ENCODE measurements at places on chromosomes 2 and 18.

DNA sequence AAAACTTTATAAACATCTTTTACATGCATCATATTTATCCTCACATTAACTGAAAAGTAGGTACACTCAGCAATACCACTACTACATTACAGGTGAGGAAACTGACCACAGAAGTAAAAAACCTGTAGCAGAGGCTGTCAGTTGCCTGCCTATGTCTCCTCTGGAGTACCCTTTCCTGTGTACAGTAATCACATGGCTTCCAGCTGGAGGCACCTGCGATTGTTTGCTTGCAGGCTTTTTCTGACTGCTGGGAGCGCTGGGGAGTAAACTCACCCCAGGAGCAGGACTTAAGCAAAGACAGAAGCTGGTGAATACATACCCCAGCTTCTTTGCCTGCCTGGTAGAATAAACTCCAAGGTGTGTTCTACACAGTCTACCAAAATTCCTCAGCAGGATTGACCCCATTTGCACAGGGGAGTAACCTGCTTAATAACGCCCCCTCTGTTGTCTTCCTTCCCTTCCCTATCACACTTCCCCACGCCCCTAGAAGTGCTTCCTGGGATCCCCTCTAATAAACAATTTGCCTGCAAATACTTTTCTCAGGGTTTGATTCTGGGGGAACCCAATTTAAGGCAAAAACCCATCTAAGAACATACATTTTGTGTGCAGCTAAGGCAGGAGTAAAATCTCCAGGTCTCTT, 138.9 kb downstream of the PTH2R start:
- no peak for DNase-seq

DNA sequence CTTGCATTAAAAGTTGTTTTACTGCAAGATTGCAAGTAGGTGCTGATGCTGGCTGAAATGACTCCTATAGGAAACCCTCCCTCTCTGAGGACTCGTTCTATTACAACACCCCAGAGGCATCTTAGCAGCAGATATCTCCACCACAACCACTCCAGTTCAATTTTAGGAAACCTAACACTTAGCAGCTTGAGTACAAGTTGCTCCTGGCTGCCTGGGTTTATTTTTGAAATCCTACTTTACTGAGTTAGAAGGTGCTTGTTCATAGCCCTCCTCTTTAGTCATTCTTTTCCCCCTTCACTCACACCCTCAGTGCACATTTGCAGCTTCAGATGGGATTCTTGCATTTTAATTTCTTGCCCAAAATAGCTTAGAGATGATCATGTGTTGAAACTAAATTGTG, 111.5 kb downstream of the MTCL1 start:
- DNase-seq: no peak

DNA sequence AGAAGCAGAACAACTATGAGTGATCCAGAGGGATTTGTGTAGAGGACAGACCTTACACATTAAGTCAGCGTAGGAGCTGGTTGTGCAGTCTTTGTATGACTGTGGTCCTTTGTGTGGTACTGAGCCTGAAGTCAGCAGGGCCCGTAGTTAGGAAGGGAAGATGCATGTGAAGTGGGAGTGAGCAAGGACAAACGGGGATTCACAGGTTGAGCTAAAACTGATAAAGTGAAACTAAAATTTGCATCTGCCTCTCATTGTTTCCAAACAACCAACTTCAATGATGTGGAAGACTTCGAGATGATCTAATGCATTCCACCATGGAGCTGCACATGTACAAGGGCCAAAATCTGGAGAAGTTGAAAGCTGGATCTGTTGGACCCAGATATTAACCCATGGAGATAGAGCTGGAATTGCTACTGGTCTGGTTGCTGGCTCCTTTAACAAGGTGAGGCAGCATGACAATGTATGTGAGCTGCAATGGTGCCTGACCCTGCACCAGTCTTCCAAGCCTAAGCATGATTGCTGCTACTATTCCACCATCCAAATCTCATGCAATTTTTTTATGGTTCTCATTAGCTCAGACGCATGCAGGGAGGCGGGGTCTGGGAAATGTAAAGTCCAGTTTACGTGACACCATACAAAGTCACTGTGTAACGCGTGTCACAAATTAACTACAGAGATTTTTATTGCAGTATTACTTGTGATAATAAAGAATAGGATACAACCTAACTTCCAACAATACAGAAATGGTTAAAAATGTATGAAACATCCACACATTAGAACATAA, 12.1 kb upstream of the CYBRD1 start:
- no peak for DNase-seq

DNA sequence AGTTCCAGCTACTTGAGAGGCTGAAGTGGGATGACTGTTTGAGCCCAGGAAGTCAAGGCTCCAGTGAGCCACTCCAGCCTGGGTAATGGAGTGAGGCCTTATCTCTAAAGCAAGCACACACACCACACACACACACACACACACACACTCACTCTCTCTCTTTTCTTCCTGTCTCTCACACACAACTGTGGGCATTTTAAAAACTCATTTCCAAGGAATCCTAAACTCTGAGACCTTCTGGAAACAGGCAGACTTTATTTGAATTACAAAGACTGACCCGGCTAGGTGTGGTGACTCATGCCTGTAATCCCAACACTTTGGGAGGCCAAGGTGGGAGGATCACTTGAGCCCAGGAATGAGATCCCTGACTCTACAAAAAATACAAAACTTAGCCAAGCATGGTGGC, 21.3 kb downstream of the WDSUB1 start:
- no peak for DNase-seq

DNA sequence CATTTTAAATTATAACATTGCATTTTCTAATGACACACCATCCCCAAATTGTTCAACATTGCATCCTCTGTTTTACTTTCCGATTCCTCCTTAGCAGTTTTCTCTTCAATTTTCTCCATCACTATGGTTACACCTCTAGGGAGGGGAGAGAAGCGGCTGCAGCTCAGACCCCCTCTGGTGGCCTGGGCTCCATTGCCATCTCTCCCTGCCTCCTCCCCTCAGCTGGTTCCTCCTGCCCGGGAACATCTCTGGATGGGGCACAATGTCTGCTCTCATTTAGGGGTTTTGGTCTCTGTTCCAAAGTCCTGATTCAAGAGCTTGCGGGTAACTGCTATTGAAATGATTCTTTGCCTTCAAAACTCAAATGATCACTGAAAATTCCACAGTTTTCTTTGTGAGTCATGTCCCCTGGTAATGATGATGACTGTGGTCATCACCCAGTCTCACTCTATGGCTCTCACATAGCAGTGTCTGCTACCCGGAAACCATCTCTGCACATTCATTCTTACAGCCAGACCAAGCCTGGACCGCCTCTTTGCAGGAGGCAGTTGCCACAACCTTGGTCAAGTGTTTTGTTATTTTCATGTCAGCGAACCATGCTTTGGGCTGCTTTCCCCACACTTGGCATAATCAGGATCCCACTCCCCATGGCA, 263.9 kb downstream of the ALPK2 start:
- peak; percentile 42 for DNase-seq

DNA sequence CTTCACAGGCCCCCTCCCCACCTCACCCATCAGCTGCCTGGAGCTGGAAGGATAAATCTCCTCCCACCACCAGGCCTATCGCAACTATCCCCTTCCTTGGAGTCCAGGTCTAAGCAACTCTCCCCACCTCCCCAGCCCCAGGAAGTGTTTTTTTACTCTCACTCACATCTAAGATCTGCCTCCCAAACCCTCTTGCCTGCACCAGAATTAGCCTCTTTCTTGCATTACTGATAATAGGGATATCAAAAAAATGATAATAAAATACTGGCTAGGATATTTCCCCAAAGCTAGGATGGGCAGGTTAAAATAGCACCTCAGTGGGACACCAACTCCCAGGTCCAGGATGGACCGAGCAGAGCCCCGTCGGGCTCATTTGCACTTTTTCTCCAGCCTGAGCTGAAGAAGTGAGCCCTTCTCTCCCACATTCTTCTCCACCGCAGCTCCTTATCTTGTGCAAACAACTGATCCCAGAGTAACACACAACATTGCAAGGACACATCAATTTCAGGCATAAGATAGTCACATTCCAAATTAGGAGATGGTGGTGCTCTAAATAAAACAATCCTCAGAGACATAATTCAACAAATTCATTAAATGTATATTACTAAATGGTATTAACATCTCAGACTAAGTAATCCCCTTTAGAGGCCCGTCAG, 17.7 kb upstream of the CIB4 start:
- no peak for DNase-seq

DNA sequence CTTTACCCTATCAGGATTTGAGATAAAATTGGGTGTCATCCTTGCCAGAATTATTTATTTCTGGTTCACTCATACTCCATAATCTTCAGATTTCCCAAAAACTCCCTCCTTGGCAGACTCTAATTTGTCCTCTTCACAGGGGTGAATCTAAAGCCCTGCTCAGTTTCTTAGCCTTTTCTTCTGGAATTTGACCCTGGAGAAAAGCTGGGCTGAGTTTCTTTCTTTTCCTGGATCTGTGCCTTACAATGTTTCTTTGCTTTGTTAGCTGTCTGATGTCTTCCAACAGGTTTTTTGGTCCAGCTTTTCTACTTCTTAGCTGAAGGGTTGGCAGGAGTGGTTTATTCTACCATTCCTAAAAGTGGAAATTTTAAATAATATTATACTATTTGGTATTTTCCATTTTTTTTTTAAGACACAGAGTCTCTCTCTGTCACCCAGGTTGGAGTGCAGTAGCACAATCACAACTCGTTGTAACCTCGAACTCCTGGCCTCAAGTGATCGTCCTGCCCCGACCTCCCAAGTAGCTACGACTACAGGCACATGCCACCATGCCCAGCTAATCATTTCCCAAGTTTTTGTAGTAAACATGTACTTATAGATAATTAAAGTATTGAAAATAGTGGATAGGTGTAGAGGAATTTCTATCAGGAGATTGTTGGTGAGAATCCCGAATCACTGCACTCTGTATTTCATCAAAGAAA, 138.4 kb upstream of the TWIST2 start:
- DNase-seq: no peak

DNA sequence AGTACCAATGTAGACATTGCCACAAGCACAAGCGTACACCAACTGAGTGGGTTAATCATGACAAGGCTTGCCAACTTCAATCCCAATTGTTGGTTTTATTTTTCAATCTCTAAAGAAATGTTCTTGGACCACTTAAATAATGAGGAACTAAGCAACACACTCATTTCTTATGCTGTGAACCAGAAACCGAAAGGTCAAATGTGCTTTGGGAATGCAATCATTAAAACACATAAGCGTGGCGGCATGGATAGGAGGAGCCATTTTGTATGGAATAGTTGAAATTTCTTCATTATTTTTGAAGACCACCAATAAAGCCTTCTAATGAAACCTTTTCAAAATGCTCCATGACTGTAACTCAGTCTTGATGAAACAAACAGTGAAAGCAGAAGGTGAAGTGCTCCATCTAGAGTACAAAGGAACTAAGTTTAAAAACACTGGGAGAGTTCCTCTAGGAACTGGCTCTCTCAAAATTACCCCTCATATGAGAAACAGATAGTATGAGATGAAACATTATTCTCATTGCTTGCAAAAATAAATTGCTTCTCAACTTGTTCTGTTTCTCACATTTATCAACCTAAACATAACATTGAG, 113.2 kb upstream of the CHST9 start:
- no peak for DNase-seq

DNA sequence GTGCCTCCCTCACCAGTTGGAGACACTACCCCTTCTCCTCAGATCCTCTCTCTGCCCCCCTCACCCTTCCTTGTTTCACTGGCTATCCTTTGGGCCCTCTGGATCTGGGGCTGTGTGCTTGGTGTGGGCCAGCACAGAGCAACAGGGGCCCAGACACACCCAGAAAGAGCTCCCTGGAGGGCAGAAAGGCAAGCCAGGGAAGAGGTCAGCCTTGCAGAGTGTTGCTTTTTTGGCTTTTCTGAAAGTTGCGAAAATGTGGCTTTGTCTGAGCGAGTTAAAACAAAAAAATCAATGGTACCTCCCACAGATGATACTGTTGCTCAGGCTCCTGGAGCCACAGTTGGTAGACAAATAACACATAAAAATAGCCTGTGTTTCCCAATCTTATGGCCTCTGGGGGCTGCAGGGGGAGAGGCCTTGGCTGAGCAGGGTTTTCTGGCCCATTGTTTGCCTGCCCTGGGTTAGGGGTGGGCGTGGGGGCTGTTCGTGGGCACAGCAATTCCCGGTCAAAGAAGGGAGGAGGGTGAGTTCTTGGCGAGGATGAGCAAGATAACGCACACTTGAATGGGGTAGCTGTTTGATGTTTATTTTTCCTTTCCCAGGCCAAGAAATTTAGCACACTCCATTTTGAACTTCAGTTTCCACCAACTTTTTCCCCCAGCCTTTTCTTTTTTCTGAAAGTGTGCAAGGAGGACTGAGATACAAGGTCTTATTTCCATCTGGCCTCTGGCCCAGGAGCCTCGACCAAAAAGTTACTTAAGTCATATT, 167.0 kb upstream of the HAAO start:
- DNase-seq: no peak

DNA sequence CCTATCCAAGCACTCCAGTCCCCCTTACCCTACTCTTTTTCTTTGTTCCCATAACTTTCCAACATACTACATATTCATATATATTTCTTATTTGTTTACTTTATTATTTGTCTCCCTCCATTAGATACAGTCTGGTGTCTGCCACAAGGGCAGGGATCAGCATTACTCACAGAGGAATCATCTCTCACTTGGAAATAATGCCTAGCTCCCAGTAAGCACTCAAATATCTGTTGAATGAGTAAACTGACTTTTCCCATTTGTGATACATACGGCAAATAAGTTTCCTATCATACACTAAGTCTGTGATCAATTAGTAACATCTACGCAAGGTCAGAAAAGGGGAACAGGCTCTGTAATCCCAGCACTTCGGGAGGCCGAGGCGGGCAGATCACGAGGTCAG, 18.7 kb downstream of the C1D start:
- DNase-seq: peak; percentile 47

GRCh38 chr2:241893265-241893664, 23.7 kb downstream of the RTP5 start:
- DNase-seq: no peak

DNA sequence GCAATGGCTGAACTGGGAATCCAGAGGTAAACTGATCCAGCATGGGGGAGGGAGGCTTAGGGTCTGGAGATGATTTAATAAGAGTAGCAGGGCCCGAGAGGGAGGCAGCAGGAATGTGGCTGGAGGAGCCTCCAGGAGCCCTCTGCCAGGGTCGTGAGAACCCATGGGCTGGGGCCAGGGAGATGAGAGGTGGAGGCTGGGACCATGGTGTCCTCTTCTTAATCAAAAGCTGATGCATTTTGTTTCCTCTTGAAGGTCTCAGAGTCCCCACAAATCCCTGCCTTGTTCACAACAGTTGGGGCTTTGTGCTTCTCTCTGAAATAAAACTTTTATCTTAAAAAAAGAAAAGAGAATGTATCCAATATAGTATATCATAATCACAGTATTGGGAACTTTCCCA, 123.7 kb upstream of the ZNF516 start:
- DNase-seq: no peak
